ENCODE measurements at places on chromosomes 16 and 17. TPM values are rescaled to one million over a fixed set of nuclear protein-coding genes. Genes with fewer than 3 reads are reported as not detected.

XAF1 gene
- polyA plus RNA-seq: 10.0 TPM

PRAC1 gene
- not detected for polyA plus RNA-seq

NHERF2 gene
- 36.7 TPM for polyA plus RNA-seq

SLC16A6 gene
- 0.57 TPM for polyA plus RNA-seq

C16orf46 gene
- polyA plus RNA-seq: 0.19 TPM

DNA sequence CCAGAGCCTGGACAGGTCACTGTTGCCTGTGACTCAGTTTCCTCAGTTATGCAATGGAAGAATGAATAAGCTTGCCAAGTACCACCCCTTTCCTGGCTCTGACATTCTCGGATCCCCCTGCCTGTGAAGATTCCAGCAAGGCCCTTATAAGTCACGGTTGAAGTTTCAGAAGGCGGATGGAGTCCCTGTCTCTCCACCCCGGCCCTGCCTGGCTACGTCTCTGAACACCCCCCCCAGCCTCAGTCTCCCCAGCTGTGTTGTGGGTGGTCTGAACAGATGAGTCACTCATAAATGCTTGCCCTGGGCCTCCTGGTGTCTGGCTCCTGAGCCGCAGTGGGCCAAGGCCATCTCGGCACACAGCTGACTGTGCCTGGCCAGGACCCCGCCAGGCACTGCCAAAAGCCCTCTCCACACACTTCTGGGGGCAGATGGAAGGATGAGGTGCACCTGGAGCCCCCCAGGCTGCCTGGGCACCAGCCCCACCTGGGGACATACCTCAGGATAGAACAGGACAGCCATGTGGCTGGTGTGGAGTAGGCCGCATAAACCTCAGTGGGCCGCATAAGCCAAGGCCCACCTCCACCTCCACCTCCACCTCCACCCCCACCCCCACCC, 15.4 kb downstream of the VASN start:
- no peak for DNase-seq

GRCh38 chr16:86565181-86565631, 1.4 kb upstream of the FOXC2 start:
- DNase-seq: no peak

- DNase-seq: no peak
These were observed 1003.2 kb upstream of the GOT2 start for GRCh38 chr16:59737274-59737673.

DNA sequence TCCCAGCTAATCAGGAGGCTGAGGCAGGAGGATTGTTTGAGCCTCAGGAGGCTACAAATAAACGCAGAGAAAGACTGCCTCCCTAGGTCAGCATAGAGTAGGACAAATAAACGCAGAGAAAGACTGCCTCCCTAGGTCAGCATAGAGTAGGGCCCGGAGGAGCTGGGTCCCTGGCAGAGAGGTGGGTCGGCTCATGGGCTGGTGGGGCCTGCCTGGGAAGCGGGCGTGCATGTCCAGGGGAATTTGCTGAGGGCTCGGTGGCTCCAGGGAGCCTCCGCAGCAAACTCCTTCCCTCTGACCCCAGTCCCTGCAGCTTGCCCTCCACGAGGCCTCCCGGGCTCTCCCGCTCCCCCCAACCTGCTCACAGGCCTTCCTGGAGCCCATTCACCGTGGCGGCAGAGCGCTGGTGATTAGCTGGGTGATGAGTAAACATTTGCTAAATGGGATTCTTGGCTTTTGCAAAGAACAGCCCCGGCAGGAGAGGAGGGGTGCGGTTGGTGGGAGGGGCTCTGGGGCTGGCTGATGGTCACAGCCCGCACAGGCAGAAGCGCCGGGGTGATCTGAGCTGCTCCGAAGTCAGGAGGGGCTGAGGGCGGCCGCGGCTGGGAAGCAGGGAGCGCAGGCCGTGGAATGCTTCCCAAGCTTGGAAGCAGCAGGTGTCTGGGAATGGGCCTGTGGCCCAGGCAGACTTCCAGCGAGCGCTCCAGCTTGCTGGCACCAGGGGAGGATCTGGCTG, 93.1 kb downstream of the RTN4RL1 start:
- no peak for DNase-seq

DNA sequence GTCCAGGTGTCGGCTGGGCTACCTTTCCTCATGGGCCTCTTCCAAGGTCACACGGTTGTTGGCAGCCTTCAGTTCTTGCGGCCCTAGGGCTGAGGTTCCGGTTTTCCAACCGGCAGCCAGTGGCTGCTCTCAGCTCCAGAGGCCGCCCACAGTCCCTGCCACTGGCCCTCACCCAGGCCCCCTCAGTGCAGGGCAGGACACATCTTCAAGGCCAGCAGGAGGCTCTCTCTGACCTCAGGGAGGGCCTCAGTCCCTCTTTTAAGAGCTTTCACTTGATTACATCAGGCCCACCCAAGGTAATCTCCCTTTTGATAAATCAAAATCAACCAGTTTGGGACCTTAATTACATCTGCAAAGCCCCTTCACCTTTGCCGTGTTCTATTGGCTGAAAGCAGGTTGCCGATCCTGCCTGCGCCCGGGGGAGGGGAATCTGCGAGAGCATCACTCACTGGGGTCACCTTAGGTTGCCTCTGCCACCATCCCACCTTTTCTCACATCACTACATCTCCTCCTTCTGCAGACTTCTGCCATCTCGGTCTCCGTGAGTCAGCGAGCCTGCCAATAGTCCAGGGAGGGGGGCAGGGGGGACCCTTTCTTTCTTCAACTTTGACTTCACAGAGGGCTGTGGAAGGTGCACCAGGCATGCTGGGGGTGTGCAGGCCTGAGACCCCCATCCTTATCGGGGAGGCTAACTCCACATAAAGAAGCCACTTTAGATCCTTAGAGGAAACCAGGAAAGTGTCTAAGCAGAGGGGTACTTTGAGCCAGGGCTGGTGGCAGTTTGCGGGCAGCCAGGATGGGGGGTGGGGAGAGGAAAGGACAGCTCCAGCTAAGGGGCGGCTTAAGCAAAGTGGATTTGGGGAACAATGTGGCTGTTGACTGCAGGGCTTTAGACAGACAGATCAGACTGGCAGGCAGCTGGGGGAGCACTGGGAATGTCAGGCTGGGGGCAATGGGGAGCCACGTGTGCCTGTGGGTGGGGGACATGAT, 28.8 kb upstream of the NXPH3 start:
- DNase-seq: no peak

GRCh38 chr16:78473031-78473699, 373.7 kb downstream of the WWOX start:
- DNase-seq: no peak

DNA sequence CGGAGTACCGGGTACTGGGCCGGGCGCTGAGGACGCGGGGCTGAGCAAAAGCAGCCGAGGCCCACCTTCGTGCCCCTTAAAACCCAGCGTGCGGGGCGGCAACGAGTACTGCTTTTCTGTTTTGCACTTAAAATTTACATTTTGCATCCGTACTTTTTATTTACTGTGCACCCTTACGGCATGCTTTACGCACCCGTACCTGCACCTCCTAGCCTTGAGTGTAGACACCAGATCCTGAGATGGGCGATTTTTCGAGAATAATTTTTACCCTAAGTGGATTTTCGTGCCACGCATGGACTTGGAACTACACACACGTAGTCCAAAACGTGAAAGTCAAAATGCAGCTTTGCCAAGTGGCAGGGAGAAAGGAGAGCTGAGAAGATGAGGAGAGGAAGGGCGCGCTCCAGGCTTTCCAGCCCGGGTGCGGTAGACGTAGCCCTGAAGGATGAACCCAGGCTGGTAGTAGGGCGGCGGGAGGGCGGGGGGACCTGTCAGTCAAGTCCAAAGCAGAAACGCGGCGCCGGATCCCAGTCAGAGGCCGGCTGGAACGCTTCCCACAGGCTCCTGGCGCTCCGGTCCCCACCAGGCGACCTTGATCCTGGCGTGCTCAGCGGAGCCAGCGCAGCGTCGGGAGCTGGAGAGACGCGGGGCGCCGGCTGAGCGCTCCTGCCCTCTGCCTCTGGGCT, 1.2 kb upstream of the CBLN1 start:
- no peak for DNase-seq
